ENCODE measurements at places on chromosomes 2 and 18. TPM values are rescaled to one million over a fixed set of nuclear protein-coding genes. Genes with fewer than 3 reads are reported as not detected.

DNA sequence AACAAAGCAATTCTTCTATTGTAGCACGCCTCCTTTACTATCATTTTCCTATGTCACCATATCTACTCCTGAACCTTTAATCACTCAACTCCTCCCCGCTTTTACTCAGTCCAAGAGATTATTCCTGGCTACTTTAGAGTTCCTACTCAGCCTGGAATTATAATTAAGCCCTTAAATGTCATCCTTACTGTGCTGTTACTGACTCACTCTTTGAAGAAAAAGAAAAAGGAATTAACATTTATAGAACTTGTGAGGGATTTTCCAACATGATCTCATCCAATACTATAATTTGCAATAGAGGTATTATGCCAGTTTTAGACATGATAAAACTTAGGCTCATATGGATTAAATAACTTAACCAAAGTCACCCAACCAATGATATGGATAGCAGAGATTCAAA, 61.7 kb downstream of the CCDC88A start:
- DNase-seq: no peak

The HOXD13 gene
- total RNA-seq: not detected

- no peak for DNase-seq
These were observed 142.7 kb upstream of the ZNF804A start for GRCh38 chr2:184455624-184456023.

DNA sequence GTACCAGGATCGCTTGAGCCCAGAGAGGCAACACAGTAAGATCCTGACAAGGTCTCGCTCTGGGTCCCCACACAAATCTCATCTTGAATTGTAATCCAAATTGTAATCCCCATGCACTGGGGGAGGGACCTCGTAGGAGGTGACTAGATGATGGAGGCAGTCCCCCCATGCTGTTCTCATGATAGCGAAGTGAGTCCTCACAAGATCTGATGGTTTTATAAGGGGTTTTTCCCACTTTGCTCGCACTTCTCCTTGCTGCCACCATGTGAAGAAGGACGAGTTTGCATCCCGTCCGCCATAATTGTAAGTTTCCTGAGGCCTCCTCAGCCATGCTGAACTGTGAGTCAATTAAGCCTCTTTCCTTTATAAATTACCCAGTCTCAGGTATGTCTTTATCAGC, 46.0 kb upstream of the SERTAD2 start:
- DNase-seq: no peak

DNA sequence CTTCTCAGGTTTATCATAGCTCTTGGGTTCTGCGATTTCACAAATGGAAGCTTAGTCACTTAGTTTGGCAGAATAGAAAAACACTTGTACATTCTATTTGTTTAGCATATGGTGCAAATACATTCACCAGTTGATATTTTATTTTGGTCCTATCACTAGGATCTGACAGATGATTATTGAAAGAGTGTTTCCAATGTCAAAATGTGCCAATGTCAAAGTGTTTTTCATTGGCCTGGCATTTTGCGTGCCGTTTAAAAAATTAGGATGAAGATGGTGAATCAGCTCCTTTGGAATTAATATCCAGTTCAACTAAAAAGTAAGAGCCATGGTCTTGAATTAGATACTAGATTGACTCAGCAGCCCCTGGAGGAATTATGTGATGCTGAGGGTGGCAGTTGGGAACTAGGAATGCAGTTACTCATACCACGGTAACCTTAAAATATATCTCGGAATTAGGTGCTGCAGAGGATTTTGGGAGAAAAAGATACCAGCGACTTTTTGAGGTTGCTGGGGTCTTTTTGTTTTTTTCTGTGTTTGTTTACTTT, 87.0 kb downstream of the SPHKAP start:
- no peak for DNase-seq

Data from activated naive CD4-positive, alpha-beta T cell treated with anti-CD3 and anti-CD28 coated beads, Interleukin-2, amount 50 U/mL, for 72 hours (primary cell).